ENCODE measurements at places on chromosomes 4 and X.

GRCh38 chrX:74493806-74494205 is 72.5 kb downstream of the SLC16A2 start:
- DNase-seq = no peak

- DNase-seq = no peak
Measured at GRCh38 chr4:24642981-24643547, 58.7 kb upstream of the DHX15 start.

GRCh38 chr4:158682066-158682465 is 10.0 kb downstream of the ETFDH start:
- DNase-seq = no peak

DNA sequence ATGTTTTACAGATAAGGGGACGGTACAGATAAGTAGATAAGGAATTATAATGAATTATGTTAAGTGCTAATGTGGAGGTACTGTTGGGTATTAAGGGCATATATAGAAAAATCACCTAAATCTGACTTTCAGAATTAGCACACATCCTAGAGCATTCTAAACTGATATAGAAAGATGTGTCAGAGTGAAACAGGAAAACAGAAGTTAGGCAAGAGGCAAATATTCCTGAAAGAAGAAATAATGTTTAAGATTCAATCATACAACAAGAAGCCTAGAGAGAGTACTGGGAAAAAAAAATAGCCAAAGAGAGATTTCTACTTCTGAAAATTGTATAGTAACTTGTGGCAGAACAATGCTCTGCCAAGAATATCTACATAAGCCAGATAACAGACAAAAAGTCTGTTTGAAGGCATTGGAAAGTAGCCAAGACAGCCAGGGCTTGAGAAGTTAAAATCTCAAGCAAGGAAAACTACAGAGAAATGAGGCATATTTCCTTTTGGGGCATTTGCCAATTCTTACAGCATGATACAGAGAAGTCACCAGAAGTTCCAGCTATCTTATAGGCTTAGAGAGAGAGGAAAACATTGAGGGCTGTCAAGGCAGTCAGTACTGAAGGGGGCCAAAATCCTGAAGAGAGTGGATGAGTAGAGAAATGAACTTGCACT is 646.0 kb downstream of the RPA4 start:
- no peak for DNase-seq

DNA sequence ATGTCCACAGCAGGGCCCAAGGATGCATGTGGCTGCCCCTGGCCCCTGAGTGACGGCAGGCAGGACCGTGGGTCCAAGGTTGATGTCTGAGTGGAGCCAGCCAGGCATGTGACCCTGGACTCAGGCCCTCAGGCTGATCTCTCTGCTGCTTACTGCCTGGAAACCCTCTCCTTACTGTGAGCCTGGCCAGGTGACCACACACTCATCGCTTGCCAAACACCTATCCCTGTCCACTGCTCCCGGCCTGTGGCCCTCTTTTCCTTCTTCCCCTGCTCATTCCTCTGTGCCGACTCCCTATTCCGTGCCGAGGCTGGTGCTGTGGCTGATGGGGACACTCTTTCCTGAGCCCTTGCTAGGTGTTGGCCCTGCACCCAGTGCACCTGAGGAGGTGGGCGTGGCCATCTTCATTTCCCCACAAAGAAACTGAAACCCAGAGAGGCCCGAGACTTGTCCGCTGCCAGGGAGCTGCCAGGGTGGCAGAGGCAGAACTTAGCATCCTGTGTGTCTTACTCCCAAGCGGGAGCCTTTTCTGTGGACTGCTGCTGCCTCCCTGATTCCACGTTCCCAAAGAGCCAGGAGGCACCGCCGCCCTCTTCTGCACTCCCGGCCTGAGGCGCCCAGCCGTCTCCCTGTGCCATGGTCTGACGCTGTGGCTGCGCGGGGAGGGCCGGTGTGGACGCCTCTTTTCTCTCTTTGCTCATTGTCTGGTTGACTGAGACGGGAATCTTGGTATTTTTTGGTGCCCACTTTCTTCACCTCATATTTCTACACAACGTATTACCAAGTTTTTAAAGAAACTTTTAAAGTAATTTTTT is 11.2 kb upstream of the RNF4 start:
- no peak for DNase-seq

DNA sequence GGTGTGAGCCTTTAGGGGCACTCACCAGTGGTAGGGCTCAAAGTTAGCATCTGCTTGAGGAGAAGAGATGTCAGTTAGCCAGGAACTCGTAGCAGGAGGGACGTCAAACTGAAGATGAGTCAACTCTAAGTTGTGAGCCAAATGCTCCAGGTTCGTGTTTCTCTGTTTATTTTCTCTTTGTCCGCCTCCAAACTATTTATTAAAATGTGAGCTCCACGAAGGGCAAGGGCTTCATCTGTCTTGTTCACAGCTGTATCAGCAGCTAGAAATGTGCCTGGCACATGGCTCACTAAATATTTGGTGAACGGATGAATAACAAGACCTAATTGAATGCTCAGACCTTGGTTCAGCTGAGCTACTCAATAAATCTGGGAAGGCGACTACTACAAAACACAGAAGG is 248.9 kb downstream of the BCOR start:
- no peak for DNase-seq

- DNase-seq = no peak
Measured at GRCh38 chrX:38847903-38848230, 46.6 kb downstream of the MID1IP1 start.

- no peak for DNase-seq
Measured at GRCh38 chr4:111027526-111027925, 404.6 kb upstream of the PITX2 start.

DNA sequence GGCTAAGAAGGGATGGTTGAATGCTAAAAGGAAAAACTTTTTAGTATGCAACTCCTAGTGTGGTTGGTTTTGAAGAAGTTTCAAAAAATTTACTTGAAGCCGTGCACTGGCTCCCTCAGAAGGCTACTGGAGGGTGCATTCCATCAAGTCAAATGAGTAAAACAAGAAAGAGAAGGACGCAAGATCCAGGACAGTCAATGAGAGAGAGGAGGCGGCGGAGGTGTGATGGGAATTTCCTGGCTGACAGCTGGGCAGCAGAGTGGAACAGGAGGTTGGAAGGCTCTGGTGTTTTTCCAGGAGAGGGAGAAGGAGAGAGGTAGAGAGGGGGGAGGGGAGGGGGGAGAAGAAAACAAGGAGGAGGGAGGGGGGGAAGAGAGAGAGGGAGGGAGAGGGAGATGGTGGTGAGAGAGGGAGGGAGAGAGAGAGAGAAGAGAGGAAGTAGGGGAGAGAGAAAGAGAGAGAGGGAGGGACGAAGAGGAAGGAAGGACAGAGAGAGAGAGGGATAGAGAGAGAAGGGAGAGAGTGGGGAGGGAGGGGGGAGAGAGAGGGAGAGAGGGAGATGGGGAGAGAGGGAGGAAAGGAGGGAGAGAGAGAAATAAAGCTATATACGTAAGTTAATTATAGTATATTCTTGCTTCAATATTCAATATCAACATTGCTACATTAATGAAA is 126.4 kb downstream of the SH3KBP1 start:
- DNase-seq = no peak

DNA sequence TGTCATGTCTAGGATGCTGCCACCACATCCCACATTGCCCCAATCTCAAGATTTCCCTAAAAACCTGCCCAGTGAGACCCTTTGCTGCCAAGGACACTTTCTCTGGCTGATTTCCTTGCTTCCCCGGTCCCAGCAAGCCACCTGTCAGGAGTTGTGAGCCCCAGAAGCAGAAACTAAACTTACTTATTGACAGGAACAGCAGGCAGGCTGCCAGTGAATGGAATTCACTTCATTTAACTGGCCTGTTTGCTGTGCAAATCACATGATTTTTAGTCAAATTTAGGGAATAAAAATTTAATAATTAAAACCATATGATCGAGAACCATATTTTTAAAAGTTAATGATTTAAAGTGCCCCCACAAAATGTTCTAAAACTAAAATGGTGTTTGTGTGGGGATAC is 48.5 kb downstream of the MAMLD1 start:
- no peak for DNase-seq

DNA sequence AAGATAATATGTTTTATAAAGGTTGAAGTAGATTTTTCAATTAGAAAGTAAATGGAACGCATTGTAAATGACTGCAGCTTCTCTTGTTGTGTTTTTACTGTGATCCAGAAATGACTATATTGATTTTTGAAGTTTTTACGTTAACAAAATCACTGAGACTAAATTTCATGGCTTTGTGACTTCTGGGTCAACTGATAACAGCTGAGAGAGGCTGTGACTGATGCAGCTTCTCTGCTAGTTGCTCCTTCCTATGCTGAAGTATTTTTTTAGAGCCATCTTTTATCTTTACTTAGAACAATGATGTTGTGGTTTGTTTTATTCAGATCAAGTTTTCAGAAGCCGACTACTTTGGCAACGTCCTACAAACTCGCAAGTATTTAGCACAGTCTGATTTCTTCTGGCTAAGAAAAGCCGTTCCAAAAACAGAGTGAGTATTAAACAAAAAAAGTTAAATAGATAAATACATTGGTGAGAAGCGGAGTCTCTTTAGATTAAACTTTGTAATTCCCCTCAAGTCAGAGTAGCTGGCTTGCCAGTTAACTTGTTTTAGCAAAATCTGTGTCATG is 94.7 kb upstream of the CBLL2 start:
- no peak for DNase-seq

- no peak for DNase-seq
Measured at GRCh38 chr4:80086296-80086695, 13.3 kb upstream of the ANTXR2 start.

DNA sequence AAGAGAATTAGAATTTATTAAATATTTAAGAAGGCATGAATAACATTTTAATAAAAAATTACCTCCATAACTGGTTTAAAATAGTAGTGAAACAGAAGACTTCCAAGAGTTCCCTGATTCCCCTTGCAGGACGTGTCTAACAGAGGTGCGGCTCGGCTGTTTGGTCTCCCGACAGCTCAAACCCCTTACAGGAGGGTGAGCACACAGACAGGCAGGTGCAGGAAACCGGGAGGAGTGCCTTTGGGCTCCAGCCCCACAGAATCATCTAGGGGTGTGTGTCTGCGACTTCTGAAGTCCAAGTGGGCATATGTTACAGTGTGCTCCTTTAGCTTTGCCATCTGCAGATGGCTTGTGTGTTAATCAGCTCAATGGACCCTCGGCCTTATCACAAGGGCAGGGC is 88.1 kb upstream of the CCSER1 start:
- DNase-seq = no peak

DNA sequence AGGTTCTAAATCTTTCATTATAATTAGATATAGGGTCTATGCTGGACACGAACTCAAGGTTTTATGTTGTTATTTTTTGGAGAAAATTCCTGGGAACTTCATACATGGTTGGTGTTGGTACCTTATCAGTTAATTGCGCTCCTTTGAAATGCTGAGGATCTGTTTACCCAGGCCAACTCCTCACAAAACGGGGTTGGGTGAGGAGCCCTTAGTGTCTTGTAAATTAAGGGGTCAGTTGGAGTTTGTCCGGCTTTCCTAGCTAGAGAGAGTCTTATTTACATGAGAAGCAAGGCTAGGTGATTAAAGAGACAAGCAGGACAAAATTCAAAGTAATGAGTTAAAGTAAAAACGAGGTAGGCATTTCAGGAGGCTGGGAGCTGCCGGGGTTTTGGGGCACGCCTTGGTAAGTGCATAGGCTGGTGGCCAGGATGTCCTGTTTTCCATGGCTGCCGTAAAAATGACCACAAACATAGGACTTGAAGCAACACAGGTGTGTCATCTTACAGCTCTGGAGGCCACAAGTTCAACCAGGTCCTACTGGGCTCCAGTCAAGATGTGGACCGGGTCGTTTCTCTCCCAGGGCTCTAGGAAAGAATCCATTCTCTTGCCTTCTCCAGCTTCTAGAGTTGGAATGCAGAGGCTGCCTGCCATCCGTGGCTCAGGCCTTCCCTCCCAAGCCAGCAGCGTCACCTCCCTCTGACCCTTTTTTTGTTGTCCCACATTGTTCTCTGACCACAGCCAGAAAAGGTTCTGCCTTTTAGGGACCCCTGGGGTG is 19.8 kb downstream of the PSAPL1 start:
- no peak for DNase-seq

DNA sequence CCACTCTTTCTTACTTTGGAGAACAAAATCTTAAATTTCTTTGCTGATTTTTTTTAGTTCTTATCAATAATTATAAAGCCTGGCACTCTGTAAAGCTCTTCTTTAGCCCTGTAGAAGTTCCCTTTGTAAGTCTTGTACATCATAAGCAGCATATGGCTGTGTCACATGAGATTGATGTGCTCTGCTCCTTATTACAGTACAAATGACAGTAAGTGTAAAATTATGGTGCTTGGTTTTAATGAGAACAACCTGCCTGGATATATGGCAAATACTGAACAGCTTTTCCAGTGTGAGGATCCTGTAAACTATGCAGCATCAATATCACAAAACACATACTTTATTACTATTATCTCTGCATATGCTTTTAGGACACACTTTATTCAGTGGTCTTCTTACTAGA is 145.9 kb upstream of the GNPDA2 start:
- DNase-seq = no peak

GRCh38 chrX:18755651-18756050 is 48.2 kb downstream of the PPEF1 start:
- DNase-seq = no peak

- no peak for DNase-seq
Measured at GRCh38 chrX:39440799-39441284, 639.6 kb downstream of the MID1IP1 start.

GRCh38 chrX:44274096-44274495 is 69.4 kb downstream of the EFHC2 start:
- DNase-seq = no peak

GRCh38 chrX:151515237-151515636 is 48.2 kb upstream of the PASD1 start:
- DNase-seq = no peak

- no peak for DNase-seq
Measured at GRCh38 chr4:5804656-5805055, 88.2 kb downstream of the CRMP1 start.

DNA sequence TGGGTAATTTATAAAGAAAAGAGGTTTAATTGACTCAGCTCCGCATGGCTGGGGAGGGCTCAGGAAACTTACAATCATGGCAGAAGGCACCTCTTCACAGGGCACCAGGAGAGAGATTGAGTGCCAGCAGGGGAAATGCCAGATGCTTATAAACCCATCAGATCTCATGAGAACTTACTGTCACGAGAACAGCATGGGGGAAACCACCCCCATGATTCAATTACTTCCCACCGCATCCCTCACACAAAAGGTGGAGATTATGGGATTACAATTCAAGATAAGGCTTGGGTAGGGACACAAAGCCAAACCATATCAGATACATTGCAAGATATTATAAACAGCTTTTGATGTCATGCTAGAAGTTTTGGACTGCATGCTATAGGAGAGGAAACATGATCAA is 204.3 kb downstream of the VEGFC start:
- no peak for DNase-seq

DNA sequence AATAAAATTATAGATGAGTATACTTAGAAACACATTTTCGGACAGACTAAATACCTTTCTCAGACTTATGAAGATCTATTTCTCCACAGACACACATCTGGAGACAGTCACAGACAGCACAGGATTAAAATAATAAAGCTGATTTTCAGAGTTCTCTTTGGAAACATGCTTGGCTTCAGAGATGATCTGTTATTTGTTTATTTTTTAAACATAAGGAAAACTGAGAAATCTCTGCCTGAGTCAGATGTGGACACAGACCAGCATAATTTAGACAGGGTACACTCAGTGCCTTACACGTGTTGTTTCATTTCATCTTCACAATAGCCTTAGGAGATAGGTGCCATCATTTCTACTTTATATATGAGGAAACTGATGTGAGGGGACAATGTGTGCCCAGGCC is 92.1 kb downstream of the SLC9A7 start:
- no peak for DNase-seq

Data from activated CD4-positive, alpha-beta memory T cell treated with anti-CD3 and anti-CD28 coated beads, Interleukin-2, amount 10 ng/mL, durations not matched to agents 7 days and 5 days (primary cell).